ENCODE measurements at places on chromosomes 7 and 10.
A peak's percentile ranks its signal among the peaks of the same experiment; 100 is the strongest.

DNA sequence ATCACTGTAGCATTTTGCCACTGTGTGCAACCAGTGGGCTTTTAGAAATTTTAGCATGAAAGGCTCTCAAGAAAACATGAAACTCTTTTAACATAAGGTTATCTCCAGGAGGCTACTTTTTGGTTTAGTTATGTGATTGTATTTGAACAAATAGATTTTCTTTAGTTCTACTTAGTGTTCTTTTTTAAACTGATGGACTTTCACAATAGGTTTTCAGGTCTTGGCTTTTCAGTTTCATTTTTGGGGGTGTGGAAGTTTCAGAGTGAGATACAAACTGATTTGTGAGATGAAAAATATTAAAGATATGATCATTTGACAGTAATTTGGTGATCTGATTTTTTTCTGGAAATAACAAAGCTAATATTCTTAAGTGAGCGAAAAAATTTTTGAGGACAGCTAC, 344.1 kb downstream of the PHF14 start:
- DNase-seq, result no peak

- DNase-seq, result peak; percentile 69
Observed at GRCh38 chr7:150357270-150357669, 11.4 kb upstream of the REPIN1 start.

- peak; percentile 28 for DNase-seq
Observed at GRCh38 chr7:90708841-90709317, 112.8 kb downstream of the CDK14 start.

DNA sequence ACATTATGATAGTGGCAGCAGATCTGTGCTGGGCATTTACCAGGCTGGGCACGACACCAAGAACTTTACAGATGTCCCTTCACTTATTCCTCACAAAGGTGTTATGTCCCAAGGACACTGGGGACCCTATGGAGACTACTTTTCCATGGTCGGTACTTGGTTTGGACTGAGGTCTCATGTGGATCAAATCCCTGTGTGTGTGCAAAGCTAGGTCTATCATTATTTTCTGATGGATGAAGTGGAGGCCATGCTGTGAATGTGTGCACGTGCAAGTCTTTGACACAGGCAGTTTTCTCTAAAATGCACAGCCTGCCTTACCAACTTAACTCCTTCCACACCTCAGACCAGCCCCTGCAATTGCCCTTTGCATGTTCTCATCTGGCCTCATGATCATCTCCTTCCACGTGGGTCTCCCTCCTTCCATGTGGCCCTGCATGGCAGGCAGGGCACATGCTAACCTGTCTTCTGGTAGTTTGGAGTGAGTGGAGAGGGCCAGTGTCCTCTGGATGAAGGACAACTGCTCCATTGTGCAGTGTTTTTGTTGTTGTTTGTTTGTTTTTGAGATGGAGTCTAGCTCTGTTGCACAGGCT, 16.0 kb upstream of the ZNF273 start:
- no peak for DNase-seq

DNA sequence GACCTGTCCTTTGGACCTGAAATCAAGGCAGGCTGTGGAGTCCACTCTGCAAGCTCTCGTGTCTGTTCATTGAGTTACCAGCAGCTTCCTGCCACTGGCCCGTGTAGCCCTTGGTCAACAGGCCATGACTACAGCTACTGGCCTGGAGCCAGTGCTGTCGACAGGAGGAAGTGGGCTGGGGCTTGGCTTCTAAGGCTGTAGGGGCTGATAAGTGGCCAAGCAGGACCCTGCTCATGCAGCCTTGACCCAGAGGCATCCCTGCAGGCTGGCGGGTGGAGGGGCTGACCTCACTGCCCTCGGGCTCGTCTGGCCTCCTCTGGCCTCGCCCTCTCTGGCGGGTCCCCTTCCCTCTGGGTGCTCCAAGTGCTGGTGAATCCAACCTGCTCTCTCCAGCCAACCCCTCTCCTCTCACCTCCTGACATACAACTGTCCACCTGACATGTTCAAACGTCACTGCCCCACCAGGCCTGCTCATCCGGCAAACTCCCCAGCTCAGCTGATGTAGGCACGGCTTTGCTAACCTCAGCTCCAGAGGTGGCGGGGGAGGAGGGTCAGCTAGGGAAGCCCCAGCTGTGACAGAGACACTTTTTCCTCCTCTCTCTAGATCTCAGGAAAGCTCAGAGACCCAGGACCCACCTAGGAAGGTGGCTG, 188.6 kb upstream of the LYZL2 start:
- DNase-seq, result peak; percentile 1

GRCh38 chr7:38870147-38870546, 38.8 kb downstream of the VPS41 start:
- no peak for DNase-seq

DNA sequence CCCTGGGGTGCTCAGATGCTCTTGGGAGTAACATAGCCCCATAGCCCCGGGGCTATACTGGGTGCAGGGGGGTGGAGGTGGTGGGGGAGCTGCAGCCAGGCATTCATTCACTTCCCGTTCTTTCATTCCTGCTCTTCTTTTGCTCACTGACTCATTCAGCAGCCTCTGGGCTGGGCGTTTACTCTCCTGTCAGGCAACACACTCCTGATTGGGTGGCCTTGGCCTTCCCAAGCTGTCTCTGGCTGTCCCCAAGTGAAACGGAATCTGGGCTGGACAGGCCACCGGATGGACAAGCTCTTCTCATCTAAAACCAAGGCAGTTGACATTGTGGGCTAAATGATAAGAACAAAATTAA, 34.6 kb downstream of the CHST3 start:
- no peak for DNase-seq

GRCh38 chr10:23976275-23976674, 232.7 kb upstream of the KIAA1217 start:
- no peak for DNase-seq

GRCh38 chr10:20354166-20354565, 537.9 kb downstream of the PLXDC2 start:
- DNase-seq, result no peak

DNA sequence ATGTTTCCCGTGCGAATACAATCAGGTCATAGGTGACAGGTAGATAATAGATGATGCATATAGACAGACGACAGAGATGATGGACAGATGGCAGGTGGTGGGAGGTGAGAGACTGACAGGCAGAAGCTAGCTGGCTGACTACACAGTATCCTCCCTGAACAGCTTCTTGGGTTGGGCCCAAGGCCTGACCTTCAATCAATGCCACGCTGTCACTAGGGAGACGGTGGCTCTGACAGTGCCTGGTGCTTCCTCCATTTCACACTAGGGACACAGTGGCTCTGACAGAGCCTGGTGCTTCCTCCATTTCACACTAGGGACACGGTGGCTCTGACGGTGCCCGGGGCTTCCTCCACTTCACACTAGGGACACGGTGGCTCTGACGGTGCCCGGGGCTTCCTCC, 200.1 kb downstream of the DIP2C start:
- DNase-seq, result no peak

DNA sequence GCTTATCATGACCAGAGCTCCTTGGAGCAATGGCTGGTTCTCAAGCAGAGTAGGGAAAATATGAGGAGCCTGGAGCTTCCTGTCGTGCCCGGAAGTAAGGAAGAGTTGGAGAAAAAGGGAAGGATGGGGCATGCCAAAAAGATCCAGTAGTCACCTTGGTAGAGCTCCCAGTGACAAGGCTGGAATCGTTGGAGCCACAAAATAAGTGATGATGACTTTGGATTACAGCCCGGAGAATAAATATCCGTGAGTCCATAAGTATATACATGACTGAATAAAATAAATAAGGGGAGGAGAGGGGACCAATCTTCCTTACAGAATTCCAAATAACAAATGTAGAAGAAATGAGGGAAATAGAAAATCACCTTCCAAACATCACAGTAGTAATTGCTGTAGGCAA, 29.3 kb downstream of the LMTK2 start:
- no peak for DNase-seq

DNA sequence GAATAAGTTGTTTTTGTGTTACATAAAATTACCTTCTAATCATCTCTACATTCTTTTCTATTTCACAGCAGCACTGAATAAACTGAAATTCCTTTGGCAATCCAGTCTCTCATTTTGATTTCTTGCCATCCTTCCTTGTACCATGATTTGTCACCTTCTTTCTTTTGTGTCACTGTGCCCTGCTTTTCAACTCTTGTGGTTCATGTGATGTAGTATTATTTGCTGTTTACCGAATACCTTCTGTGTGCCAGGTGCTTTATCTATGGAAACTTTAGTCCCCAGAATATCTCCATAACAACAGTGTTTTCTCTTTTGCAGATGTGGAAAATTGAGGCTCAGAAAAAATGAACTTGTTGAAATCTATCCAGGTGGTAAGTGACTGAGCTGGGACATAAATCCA, 220.3 kb downstream of the STK31 start:
- no peak for DNase-seq

DNA sequence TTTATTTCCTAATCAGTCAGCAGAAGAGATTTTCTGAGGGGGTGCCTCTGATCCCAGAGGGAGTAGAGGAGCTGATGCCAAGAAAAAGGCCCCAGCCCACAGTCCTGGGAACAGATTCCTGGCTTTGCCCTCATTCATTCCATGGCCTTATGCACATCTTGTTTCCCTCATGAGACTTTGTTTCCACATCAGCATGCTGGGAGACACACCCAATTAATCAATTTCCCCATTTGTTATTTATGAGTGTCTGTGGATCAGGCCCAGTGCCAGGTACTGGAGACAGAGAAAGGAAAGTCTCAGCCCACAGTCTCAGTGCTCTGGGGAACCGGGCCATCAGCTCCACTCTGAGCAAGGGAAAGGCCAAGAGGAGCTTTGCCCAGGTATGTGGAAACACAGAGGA, 496.2 kb upstream of the ZMIZ1 start:
- no peak for DNase-seq

DNA sequence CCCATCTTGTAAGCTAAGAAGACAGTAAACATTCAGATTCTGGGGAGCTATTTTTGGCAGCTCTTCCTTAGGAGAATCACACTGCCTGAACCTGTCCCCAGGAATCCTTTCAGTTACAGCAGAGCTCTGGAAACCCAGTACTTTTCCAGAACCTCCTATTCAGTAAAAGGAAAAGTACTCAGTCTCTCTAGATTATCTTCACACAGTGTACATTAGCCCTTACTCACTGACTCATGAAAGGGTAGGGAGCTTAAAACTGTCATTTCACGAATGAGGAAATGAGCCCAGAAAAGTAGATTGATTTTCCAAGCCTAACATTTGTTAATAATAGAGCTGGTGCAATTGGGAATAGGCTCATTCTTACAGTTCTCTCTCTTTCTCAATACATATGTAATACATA, 3.9 kb upstream of the CNNM1 start:
- DNase-seq, result no peak

GRCh38 chr10:69506834-69507713, 55.8 kb downstream of the TSPAN15 start:
- DNase-seq, result no peak

DNA sequence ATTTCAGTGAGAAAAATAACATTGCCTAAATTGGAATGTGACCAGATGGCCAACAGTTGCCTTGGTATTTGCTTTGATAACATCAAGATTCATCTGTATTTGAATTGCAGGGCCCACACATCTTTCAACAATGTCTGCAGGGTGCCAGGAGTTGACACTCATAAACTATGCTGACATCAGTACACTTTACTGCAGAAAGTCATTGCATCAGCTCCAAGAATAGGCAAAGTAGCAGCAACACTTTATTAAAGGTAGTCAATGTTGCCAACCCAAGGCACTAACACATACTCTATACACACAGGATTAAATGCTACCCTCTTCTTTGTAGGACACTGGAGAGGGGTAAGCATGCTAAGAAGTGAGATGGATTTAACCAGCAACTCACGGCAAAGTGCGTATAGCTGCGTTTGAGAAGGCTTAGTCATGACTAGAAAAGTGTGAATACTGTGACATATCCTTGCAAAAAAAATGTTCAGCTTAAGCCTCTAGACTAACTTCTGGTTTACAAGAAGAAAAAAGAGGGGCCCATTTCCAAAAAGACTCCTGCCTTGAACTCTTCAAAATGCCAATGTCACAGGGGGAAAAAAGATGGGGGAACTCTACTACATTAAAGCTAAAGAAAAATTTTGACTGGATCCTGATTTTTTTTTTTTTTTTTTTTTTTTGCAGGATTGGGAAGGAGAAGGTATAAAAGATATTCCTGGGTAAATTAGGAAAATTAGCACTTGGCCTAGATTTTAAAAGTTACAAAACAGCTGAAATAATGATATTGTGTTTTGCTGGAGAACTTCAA, 2.2 kb downstream of the BBIP1 start:
- DNase-seq, result no peak

- DNase-seq, result no peak
Observed at GRCh38 chr10:23157239-23157681, 34.9 kb upstream of the PTF1A start.

GRCh38 chr7:77757589-77757988, 40.6 kb downstream of the TMEM60 start:
- peak; percentile 60 for DNase-seq

DNA sequence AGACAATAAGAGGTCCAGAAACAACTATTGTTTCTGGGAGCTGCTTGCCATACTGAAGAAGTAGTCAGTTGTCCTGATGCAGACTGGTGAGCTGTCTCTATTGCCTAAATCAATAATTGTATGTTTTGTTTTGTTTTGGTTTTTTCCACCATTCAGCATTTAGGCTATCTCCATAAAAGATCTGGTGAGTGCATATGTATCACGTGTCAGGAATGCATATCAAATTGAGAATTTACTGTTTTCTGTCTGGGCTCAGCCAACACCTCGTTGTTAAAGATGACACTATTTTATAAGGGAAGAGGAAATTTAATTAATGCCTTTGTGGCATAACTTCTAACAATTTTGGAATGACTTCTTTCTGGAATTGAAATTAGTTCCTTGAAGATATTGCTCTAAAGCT, 66.2 kb downstream of the SORCS1 start:
- no peak for DNase-seq

- DNase-seq, result no peak
Observed at GRCh38 chr7:17105701-17106100, 192.8 kb upstream of the AHR start.

GRCh38 chr10:14889318-14889717, 10.7 kb downstream of the SUV39H2 start:
- no peak for DNase-seq

DNA sequence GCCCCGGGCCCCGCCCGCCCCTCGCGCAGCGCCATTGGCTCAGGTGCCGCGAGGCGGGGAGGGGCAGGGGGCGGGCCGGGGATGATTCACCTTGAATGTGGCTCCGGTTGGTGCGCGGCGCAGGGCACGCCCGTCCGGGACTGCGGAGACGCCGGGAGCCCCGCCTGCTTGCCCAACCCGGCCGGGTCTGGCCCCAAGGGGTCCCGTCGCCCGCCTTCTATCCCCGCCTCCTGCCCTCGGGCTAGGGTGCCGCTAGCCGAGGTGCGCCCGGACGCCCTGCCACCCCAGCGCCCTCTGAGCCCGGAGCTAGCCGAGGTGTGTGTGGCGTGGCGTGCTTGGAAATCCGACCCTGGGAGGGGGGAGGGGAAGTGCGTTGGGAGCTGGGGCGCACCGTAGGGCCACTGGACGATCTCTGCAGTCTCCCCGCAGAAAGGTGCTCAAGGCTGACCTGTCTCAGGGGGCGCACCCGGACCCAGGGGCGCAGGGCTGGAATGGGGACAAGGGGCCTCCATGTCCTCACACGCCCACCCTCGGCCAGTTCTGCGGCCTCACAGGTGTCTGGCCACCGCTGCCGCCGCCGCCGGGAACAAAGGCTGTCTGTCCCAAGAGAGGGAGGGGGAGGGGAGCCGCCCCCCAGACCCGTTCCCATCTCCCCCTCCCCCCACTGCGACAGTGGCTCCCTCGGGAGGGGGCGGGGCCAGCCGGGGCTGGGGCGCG, 168.9 kb downstream of the NRF1 start:
- DNase-seq, result no peak

Measured in inflammatory macrophage treated with lipopolysaccharide for 1 hour (primary cell).